ENCODE measurements at places on chromosomes 7 and 10. TPM values are rescaled to one million over a fixed set of nuclear protein-coding genes. Genes with fewer than 3 reads are reported as not detected.

The SLC16A12 gene
- total RNA-seq: not detected

The C10orf62 gene
- total RNA-seq: not detected

The CDHR3 gene
- total RNA-seq: 5.7 TPM

The AQP1 gene
- 2,113 TPM for total RNA-seq

The DNAJC12 gene
- total RNA-seq: 3.2 TPM

The SP8 gene
- not detected for total RNA-seq

The MAPK8 gene
- total RNA-seq: 7.7 TPM

The ELMO1 gene
- total RNA-seq: 40.8 TPM

The HMX3 gene
- total RNA-seq: not detected

The NUTM2B gene
- total RNA-seq: 4.5 TPM

The TBX20 gene
- total RNA-seq: not detected

The IFIT3 gene
- total RNA-seq: 1.9 TPM

DNA sequence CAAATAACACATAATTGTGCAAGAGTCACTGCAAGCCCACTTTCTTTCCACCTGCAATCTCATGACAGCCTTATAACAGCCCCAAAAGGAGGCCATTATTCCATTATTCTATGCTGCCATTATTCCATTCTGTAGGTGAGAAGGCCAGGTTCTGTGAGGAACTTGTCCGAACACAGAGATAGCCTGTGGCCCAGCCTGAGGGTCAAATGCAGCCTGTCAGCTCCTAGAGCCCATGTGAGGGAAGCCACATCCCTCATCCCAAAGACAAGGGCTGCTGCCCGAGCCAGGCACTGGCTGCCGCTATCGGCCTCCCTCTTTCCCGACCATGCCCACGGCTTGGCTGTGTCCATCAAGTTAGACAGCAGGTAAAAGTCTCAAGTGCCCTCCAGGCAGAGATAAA lies 24.1 kb upstream of the C10orf71 start:
- no peak for DNase-seq
- no peaks in the 10 kb centered on the region for H3K36me3 ChIP-seq
- H3K4me3 ChIP-seq: no peak overlapping the region
- no peaks in the 10 kb centered on the region for H3K27me3 ChIP-seq
- H3K4me1 ChIP-seq: no peaks in the 10 kb centered on the region

DNA sequence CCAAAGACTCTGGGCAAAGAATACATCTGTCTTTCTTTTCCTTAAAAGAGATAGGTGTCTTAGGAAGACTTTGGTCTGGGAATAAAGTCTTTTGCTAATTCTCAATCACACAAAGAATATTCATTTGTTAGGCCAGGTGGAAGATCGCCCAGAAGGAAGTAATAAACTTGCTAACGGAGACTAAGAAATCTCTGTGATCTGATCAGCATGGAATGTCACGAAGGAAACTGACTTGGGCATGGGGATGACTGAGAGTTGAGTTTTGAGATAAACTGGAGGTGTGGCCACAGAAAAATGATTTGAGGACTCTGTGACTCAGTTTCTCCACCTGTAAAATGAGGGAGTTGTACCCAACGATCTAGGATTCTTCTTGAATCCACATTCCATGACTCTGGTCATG lies 161.1 kb upstream of the SVIL start:
- H3K4me3 ChIP-seq: peak overlapping the region; percentile 7
- H3K27ac ChIP-seq: peak overlapping the region; percentile 86
- no peak for DNase-seq
- no peaks in the 10 kb centered on the region for H3K27me3 ChIP-seq

DNA sequence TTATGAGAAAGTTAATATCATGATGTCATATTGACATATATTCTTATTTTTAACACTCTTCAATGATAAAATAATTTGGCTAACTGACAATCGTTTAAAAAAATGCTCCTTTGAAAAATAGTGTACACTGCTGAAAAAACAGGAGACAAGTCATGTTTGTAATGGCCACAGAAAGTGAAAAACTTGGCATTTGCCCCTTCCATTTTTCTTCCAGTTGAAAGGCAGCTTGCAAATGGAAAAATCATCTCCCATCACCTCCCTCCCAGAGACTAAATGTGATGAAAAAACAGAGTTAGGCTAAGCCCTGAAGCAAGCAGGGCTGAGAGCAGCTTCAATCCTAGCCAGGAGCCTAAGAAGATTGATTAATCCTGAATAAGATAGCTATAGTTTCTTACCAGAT lies 160.4 kb downstream of the SKAP2 start:
- no peak for DNase-seq
- H3K4me3 ChIP-seq: no peak overlapping the region
- H3K27ac ChIP-seq: no peak overlapping the region
- H3K36me3 ChIP-seq: no peaks in the 10 kb centered on the region
- no peaks in the 10 kb centered on the region for H3K27me3 ChIP-seq

- no peak for DNase-seq
- H3K4me3 ChIP-seq: no peak overlapping the region
- H3K27ac ChIP-seq: peak overlapping the region; percentile 3
- no peaks in the 10 kb centered on the region for H3K36me3 ChIP-seq
Observed at GRCh38 chr10:33521062-33521461, 186.6 kb upstream of the NRP1 start.

DNA sequence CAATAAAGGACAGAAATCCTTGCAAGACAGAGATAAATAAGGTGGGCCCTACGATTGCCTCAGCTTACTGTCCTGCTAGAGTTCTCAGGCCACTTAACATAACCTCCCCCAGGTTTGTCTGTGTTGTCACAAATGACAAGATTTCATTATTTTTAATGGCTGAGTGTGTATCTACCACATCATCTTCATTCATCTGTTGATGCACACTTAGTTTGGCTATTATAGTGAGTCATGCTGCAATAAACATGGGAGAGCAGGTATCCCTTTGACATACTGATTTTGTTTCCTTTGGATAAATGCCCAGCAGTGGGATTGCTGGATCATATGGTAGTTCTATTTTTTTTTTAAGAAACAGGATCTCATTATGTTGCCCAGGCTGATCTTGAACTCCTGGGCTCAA lies 60.6 kb downstream of the PRTFDC1 start:
- H3K27ac ChIP-seq: no peak overlapping the region
- H3K36me3 ChIP-seq: no peaks in the 10 kb centered on the region
- H3K4me1 ChIP-seq: no peaks in the 10 kb centered on the region
- H3K4me3 ChIP-seq: no peak overlapping the region
- no peaks in the 10 kb centered on the region for H3K27me3 ChIP-seq
- no peak for DNase-seq

- H3K36me3 ChIP-seq: no peaks in the 10 kb centered on the region
- no peaks in the 10 kb centered on the region for H3K27me3 ChIP-seq
- DNase-seq: no peak
- no peaks in the 10 kb centered on the region for H3K4me1 ChIP-seq
- no peak overlapping the region for H3K4me3 ChIP-seq
Observed at GRCh38 chr7:39721345-39721744, 98.0 kb downstream of the RALA start.

DNA sequence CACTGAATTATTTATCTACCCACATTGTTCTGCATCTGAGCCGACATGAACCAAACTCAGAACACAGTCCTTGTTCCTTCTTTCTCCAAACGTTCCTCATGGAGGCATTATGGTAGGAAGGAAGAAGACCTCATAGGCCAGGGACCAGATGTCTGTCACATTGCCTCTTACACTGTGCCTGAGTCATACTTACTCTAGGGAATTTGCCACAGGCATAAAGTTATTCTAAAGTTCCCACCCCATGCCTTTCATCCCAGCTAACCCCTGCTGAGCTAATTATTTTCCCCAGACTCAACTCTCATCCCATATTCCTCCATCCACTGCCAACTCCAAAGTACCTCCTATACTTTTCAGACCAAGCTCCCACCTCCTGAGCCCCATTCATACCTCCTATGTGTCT lies 21.2 kb downstream of the MAT1A start:
- no peaks in the 10 kb centered on the region for H3K36me3 ChIP-seq
- H3K4me3 ChIP-seq: no peak overlapping the region
- H3K27ac ChIP-seq: no peak overlapping the region
- DNase-seq: no peak
- H3K27me3 ChIP-seq: no peaks in the 10 kb centered on the region

DNA sequence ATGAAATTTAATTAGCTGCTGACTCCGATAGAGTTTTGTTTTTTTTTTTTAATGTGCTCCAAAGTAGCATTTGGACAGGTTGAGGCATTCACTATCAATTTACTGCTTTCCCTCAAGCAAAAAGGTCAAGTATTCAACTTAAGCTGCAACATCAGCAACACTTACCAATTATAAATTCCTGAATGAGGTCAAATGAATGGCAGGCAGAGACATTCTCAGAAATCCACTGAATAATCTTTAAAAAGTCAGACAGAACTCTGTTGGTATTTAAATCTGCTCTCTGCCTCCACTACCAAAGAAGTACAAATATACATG lies 62.8 kb downstream of the GSAP start:
- H3K36me3 ChIP-seq: no peaks in the 10 kb centered on the region
- no peaks in the 10 kb centered on the region for H3K4me1 ChIP-seq
- H3K27me3 ChIP-seq: no peaks in the 10 kb centered on the region
- no peak overlapping the region for H3K4me3 ChIP-seq

DNA sequence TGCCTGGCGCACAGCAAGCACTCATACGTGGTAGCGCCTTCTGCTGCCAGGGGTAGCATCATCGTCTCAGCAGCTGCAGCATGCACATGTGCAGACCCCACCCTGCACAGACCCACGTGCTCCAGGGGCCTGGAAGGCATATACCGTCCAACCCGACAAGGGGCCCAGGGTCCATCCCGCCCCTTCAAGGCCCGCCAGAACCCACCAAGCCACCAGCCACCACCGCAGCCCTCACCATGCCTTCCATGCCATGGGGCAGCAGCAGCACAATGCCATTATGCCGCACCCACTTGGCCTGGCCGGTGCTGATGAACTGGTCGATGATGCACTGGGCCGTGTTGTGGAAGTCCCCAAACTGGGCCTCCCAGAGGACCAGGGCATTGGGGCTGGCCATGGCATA lies 22.7 kb downstream of the OGDHL start:
- no peaks in the 10 kb centered on the region for H3K27me3 ChIP-seq
- no peak overlapping the region for H3K4me3 ChIP-seq
- no peak for DNase-seq
- H3K36me3 ChIP-seq: no peaks in the 10 kb centered on the region
- no peak overlapping the region for H3K27ac ChIP-seq
- no peaks in the 10 kb centered on the region for H3K4me1 ChIP-seq

- H3K4me3 ChIP-seq: no peak overlapping the region
- H3K36me3 ChIP-seq: no peaks in the 10 kb centered on the region
- no peak overlapping the region for H3K27ac ChIP-seq
- H3K4me1 ChIP-seq: no peaks in the 10 kb centered on the region
- DNase-seq: no peak
Observed at GRCh38 chr10:61081301-61081700, 137.3 kb upstream of the RHOBTB1 start.

GRCh38 chr10:33326933-33327332 lies 7.5 kb downstream of the NRP1 start:
- no peak overlapping the region for H3K27ac ChIP-seq
- H3K4me3 ChIP-seq: no peak overlapping the region
- H3K36me3 ChIP-seq: no peaks in the 10 kb centered on the region
- H3K27me3 ChIP-seq: no peaks in the 10 kb centered on the region
- H3K4me1 ChIP-seq: peaks cover 35% of the 10 kb centered on the region

GRCh38 chr7:17697128-17697881 lies 243.0 kb downstream of the SNX13 start:
- no peak overlapping the region for H3K4me3 ChIP-seq
- no peak for DNase-seq
- no peaks in the 10 kb centered on the region for H3K27me3 ChIP-seq

DNA sequence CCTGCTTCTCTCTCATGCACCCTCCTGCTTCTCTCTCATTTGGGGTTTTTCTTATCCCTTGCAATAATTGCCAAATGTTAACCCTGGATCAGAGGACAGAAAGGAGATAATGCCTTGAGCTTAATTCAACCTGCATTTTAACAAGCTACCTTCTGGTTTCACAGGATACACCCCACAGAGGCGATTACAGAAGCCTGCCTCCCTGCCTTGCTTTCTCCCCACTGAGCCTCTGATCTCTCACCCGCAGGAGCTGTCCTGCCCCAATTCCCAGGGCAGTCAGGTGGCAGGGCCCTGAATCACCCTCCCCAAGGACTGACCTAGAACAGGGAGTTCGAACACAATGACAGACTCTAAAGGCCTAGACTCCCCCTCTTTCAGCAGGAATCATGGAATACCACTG lies 959.5 kb downstream of the GRID1 start:
- H3K36me3 ChIP-seq: no peaks in the 10 kb centered on the region
- H3K4me3 ChIP-seq: no peak overlapping the region
- H3K27me3 ChIP-seq: no peaks in the 10 kb centered on the region
- H3K4me1 ChIP-seq: no peaks in the 10 kb centered on the region
- DNase-seq: no peak
- no peak overlapping the region for H3K27ac ChIP-seq

DNA sequence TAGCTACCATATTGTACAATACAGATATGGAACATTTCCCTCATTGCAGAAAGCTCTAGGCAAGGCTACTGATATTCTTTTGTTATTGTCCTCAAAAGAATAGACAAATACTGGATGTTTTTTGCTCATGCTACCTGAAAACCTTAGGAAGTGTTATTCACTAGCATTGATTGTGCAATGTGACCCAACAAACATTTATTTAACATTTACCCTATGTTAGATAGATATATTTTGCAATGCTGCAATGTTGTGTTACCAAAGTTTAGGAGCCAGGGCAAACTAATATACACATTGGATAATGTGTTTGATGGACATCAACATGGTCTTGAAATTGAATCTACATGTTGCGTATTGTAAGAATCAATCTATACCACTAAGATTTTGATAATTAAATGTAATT lies 112.8 kb upstream of the CREB5 start:
- H3K27me3 ChIP-seq: no peaks in the 10 kb centered on the region
- no peak overlapping the region for H3K4me3 ChIP-seq
- no peaks in the 10 kb centered on the region for H3K4me1 ChIP-seq
- no peak overlapping the region for H3K27ac ChIP-seq
- DNase-seq: no peak

- peaks cover 7% of the 10 kb centered on the region for H3K4me1 ChIP-seq
- peak overlapping the region; percentile 92 for H3K27ac ChIP-seq
- no peak for DNase-seq
- H3K36me3 ChIP-seq: no peaks in the 10 kb centered on the region
- H3K27me3 ChIP-seq: no peaks in the 10 kb centered on the region
Observed at GRCh38 chr10:87505366-87506111, 846 bp downstream of the MINPP1 start.

Data from ascending aorta (tissue), 2 donors.